ENCODE measurements at places on chromosomes 2 and 18.
A peak's percentile ranks its signal among the peaks of the same experiment; 100 is the strongest.

DNA sequence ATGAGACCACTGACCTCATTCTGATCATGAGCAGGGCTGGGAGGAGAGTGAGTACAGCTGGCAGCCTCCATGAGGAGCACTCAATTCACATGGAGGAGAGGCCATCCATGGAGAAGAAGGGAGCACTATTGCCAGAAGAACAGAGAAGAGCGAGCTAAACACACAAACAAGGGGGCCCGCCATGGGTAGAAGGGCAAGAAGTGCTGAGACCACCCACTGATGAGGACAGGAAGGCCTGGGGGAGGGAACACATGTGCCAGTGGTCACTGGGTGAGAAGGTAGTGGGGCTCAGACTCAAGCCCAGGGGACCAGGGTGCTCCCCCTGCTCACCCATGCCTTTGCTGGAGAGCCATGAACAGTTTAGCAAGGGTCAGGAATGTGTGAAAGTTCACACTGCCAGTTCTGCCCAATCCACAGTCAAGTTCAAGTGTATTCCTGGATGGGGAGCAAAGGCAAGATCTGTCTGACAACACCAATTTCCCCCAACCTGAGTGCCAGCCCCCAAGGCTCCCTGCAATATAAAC lies 57.7 kb downstream of the TTC32 start:
- DNase-seq = no peak

GRCh38 chr2:84924173-84925106 lies 19.0 kb downstream of the TMSB10 start:
- DNase-seq = no peak

DNA sequence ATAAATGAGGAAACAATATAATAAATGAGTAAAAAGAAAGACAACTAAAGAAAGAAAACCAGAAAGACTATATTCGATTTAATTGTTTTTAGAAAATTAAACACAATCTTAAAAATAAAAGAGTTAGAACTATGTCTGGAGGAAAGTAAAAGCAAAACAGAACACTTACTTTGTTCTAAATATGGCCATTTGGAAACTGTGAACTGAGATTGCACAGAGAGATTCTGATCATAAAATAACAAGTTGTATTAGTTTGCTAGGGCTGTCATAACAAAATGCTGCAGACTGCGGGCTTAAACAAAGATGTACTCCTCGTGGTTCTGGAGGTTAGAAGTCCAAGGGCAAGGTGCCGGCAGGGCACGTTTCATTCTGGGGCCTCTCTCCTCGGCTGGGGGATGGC lies 128.1 kb upstream of the AQP4 start:
- no peak for DNase-seq

GRCh38 chr2:165544897-165545296 lies 75.4 kb downstream of the CSRNP3 start:
- no peak for DNase-seq

DNA sequence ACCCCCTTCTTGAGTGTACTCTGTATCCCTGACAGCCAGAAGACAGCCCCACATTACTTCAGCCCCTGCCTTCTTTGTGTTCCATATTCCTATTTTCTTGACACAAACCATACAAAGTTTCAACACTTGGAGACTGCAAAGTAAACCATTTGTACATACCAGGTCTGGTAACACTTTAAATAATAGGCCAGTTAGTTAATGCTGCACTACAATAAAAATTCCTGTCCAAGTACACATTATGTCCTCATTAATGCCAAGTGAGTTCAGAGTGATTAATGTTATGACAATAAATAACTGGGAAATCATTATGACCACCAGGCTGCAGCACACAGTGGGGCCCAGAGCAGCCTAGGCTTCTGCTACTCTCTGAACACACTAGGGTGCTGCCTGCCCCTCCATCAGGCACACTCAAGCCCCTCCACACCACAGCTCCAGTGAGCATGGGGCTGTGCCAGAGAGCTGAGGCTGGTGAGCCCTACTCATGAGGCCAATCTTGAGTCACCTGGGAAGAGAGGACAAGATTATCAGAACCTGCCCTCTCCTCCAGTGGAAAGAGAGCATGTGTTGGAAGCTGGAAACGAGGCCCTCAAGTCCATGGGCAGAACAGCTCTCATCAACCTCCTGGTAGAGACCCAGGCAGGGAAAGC lies 138.7 kb downstream of the TTC32 start:
- no peak for DNase-seq

DNA sequence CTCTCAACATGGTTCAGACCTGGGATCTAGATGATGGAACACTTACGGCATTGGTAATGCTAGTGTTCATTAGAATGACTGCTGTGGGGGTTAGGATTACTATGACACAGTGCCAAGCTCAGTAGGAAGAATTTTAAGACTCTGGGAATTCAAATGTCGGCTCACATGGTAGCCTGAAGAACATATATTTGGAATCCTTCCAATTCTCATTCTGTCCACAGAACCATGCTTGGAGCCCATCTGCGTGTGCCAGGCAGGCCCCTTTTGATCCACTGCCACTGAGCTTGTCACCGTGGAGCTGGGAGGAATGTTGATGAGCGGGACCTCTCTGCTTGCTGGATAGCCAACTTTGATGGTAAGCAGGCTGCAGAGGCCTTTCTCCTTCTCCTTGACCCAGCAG lies 322.0 kb upstream of the SOX11 start:
- DNase-seq = no peak

- DNase-seq = peak; percentile 24
Observed at GRCh38 chr2:172865422-172865821, 129.8 kb downstream of the RAPGEF4 start.

- DNase-seq = no peak
Observed at GRCh38 chr2:168182550-168183249, 64.7 kb downstream of the STK39 start.

DNA sequence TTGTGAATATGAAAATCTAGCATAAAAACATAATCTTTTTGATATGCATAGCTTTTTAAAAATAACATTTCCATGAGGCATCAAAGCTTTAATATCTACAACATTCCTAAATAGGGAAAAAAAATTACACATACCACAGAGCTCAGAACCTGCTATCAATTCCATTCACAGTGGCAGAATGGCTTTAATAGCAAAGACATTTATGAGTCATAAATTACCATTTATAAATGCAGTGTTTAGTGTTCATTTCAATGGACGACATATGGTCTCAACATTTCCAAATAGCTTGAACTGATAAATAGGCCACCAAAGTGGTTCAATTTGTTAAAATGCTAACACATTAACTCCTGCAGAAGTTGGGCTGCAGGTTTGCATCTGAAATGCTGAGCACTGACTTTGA lies 600.6 kb upstream of the SETBP1 start:
- DNase-seq = peak; percentile 13

GRCh38 chr2:25283921-25284320 lies 57.8 kb downstream of the DNMT3A start:
- DNase-seq = no peak

DNA sequence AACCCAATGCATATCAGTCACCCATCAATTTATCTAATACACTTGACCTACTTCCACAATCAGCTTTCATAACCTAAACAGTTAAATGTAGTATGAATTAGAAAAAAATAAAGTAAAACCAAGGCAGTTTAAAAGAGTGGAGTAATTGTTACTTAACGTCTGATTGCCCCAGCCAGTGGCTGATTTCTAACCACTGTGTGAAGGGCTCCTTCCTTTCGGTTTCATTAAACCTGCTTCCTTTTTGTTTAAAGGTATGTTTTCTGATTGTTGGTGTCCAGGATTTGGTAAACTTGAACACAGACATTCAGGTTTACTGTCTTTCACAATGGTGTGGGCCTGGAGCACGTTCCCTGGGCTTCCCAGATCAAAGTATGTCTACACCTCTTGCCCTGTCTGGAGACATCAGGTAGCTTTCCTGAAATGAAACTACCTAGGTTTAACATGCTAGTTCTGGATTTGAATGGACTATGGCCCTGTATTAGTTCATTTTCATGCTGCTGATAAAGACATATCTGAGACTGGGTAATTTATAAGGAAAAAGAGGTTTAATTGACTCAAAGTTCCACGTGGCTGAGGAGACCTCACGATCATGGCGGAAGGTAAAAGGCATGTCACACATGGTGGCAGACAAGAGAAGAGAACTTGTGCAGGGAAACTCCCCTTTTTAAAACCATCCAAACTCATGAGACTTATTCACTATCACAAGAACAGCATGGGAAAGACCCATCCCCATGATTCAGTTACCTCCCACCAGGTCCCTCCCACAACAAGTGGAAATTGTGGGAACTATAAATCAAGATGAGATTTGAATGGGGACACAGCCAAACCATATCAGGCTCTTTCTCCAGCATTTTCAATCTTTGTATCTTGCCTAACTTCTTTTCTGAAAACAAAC lies 605.2 kb upstream of the ID2 start:
- no peak for DNase-seq

GRCh38 chr2:114684403-114684802 lies 242.0 kb downstream of the DPP10 start:
- DNase-seq = no peak

DNA sequence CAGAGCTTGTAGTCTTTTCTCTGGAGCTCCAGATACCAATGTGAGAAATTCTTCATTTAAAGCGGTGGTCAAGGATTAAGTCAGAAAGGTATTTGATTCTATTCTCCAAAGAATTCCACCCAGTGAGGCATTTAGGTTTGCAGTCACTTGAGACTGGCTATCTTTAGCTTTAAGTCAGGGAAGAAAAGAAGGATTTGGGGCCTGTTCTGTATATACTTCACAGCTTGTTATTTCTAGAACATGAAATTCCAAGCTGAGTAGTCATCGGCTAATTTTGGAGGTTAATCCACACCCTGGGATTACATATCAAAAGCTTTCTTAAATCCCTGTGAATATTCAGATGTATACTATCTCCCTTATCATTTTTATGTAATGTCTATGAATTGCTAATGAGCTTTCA lies 39.4 kb downstream of the MYOM1 start:
- DNase-seq = peak; percentile 46

DNA sequence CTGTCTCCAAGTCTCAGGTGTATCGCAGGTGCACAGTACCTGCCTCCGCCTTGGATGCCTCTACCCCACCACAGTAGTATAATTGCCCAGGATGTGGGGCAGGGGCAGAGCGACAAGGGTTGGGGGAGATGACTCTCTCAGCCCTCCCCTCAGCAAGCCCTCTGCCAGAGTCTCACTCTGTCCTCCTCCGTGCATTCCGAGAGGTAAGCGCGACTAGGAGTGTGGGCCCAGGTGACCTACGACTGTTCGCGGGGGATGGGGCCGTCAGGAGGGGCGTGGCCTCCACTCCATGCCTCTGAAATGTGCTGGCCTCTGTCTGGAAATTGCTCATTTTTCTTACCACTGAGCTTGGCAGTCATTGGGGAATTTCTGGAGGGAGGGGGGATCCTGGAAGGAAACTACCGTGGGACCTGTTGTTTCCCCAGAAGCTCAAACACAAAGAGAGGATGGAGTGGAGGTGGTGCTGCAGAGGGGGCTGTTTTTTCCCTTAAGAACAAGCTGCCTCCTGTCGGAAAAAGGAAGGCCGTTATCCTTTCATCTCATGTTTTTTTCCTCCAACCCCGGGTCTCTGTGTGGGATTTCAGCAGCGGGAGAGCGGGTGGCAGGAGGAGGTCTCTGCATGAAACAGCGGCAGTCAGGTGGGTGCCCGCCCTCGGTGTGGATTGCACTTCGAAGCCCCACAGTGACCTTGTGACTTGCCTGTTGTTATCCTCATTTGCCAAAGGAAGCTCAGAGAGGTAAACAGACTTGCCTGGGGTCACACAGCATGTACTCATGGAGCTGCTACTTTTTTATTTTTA lies 13.0 kb upstream of the RALB start:
- DNase-seq = peak; percentile 83

- peak; percentile 88 for DNase-seq
Observed at GRCh38 chr2:159131914-159132281, 154.6 kb downstream of the WDSUB1 start.

DNA sequence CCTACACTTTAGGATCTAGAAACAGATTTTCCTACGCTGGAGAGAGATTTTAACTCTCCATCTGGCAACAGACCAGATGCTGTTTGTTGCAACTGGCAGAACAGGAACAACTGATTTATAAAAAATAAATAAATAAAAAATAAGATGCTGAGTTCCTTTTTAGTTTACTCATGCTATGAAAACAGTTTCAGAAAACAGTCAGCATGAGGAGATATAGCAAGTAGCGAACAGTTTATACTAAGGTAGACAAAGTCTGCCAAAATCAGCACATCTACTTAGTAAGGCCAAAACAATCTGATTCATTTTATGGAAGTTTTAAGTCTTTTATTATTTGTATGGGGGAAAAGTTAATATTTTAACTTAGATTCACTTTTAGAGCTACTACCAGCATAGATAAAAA lies 974.0 kb upstream of the CNTNAP5 start:
- DNase-seq = no peak

DNA sequence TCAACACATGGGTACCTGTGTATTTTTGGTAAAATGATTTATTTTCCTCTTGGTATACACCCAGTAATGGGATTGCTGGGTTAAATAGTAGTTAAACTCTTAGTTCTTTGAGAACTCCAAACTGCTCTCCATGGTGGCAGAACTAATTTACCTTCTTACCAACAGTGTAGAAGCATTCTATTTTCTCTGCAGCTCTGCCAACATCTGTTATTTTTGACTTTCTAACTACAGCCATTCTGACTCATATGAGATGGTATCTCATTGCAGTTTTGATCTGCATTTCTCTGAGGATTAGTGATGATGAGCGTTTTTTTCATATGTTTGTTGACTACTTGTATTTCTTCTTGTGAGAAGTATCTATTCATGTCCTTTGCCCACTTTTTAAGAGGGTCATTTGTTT lies 180.6 kb downstream of the FSIP2 start:
- no peak for DNase-seq

GRCh38 chr2:188675391-188676009 lies 298.7 kb upstream of the COL3A1 start:
- peak; percentile 35 for DNase-seq

- no peak for DNase-seq
Observed at GRCh38 chr2:218880102-218880858, at the start of gene WNT10A. WNT10A (plus strand) TSS chr2:218880852; CDS start chr2:218880996, 144 bp downstream.

- DNase-seq = no peak
Observed at GRCh38 chr2:205708231-205708631, 25.9 kb downstream of the NRP2 start.
